Right ventricle myocardium inferior (tissue), 1 donor: ENCODE measurements at places on chromosomes 2 and 18. TPM values are rescaled to one million over a fixed set of nuclear protein-coding genes. Genes with fewer than 3 reads are reported as not detected.

RAB6C gene
- total RNA-seq = 0.16 TPM

SPDYA gene
- 0.35 TPM for total RNA-seq

- no peak for DNase-seq
Measured at GRCh38 chr2:112033600-112033999, 21.5 kb upstream of the TMEM87B start.

FAP gene
- total RNA-seq = 0.62 TPM

DNA sequence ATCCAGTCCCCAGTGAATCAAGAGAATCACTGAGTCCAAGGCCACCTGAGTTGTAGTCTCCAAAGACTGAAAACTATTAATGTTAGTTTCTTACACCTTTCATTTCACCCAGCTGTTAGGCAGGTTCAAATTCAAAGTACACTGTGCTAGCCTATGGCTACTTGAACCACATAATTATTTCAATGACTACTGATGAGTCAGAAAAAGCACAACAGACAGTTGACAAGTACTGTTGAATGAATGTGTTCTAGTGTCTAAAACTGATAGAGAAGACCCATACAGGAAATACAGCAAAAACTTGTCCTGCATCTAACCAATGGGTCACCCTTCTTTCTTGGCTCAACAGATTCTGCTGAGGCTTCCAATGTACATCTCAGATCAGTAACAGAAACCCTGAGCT, 160.9 kb downstream of the MYO5B start:
- DNase-seq = no peak

GRCh38 chr2:219178377-219179175, 501 bp downstream of the RETREG2 start:
- peak; percentile 83 for DNase-seq

DNA sequence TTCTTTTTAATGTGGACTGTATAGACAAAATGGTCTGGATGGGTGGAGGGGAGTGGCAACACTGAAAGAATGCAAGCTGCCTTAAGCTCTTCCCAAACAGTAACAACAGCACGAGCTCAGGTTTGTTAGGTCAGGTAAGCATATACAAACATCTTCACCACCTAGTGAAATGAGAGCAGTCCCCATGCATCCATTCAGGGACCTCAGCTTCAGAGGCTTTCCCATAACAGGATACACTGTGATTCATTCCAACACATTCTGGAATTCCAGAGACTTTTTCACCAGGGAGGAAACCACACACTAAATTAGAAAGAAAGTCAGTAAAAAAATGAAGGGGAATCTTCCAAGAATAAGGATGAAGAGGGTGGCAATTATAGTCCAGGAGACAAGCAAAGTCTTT, 50.4 kb upstream of the BZW1 start:
- no peak for DNase-seq

DNA sequence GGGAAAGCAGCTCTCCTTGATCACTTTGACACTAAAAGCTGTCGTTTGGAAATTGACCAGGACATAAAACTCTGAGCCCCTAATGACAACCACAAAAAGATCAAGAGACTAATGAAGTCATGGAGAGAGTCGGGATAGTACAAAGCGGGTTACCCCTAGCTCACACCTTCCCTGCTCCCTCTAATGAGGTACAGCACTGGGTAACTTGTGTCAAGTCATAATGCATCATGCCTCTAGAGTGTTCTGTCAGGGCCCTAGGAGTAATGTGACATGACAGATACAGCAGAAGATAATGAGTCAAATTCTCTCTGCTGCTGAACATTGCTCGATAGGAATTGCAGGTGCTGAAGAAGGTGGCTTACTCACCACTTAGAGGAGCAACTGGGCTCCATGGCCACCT, 130.7 kb downstream of the AQP4 start:
- DNase-seq = no peak

GRCh38 chr2:188395903-188396689, 104.4 kb downstream of the GULP1 start:
- DNase-seq = peak; percentile 28

DNA sequence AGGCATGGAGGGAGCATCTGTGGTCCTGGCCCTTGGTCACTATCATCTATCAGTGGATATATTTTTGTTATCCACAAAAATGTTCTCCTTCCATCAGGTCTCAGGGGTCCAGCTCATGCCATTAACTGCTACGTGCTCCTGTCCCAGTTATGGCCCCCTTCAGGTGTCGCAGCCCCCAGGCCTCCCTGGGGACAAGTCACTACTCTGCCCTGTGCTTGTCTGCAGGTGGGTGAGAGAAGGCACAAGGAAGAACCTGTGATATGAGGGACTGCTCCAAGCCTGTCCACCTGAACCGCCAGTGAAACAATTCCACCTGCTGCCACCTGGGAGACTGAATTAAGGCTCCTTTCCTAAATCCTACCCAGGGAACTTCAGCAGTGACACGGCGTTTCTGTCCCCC, 229.6 kb upstream of the ID2 start:
- DNase-seq = no peak

FSHR gene
- 0.14 TPM for total RNA-seq

GRCh38 chr2:201936817-201937216, 96.8 kb upstream of the FZD7 start:
- no peak for DNase-seq

DNA sequence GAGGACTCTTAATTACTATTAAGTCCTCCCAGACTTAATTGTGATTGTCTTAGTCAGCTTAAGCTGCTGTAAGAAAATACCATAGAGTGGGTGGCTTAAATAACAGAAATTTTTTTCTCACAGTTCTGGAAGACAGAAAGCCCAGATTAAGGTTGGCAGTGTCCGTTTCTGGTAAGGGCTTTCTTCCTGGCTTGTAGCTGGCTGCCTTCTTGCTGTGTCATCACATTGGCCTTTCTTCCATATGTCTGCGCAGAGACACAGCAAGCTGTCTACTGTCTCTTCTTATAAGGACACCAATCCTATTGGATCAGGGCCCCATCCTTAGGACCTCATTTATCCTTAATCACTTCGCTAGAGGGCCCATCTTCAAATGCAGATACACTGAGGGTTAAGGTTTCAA, 38.5 kb downstream of the ASXL3 start:
- DNase-seq = no peak

MBD5 gene
- 36.6 TPM for total RNA-seq

TRIM43 gene
- not detected for total RNA-seq

DNA sequence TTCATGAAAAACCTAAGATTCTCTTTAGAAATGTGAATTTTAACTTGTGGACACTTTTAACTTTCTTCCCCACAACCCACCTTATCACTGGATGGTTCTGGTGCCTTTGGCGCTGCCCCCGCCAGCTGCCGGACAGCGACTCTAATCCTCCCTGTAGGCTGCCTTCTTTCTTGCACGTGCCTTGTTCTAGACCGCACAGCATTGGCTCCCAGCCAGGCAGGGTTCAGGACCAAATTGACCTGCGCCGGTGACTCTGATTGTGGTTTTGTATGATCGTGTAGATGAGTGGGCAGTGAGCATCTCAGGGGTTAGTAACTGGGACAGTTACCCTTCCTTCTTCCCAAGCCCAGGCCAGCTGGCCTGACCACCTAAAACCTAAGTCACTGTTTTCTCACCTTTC, 106.8 kb downstream of the ASAP2 start:
- DNase-seq = no peak
